Renal pelvis (tissue), 12 donors: ENCODE measurements at places on chromosomes 7 and 10. TPM values are rescaled to one million over a fixed set of nuclear protein-coding genes. Genes with fewer than 3 reads are reported as not detected.

Gene LIMK1
- polyA plus RNA-seq, result 21.3 TPM

DNA sequence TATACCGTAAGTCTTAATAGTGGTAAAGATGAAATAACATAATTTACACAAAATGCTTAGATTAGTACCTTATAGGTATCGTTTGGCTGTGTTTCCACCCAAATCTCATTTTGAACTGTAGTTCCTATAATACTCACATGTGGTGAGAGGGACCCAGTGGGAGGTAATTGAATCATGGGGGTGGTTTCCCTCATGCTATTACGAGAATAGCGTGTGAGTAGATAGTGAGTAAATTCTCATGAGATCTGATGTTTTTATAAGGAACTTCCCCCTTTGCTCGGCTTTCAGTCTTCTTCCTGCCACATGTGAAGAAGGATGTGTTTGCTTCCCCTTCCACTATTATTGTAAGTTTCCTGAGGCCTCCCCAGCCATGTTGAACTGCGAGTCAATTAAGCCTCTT, 426.3 kb upstream of the POT1 start:
- no peak for DNase-seq

- DNase-seq, result no peak
These were observed 94.5 kb downstream of the HIPK2 start for GRCh38 chr7:139683137-139683921.

DNA sequence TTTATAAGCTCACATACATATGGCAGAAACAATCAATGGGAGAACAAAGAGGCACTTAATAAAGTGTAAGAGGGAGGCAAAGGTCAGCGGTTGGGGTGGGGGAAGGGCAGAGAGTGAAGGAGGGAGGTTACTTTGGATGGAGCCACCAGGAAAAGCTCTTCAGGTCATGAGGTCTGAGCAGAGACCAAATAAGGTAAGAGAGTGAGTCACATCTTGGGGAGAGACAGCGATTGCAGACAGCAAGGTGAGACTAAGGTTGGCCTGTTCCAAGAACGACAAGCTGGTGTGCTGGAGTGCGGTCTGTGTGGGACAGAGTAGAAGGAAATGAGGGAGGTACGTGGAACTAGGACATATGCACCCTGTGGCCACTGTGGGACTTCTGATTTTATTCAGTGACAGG, 74.3 kb upstream of the TOMM7 start:
- DNase-seq, result no peak

DNA sequence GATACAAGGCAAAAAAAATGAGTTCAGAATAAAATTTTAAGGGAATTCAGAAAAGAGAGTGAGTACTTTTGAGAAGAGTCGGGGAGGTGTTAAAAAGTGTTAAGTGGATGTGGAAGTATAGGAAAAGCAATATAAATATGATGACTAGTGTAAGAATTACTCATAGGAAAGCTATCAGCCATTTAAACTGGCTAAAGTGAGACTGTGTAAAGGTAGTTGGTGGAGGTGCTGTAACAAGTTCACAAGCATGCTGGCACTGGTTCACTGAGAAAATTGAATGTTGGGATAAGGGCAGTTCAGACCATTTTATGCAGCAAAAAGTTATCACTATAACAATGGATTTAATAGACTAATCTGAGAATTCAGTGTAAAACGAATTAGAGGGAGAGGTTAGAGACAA, 179.0 kb upstream of the DKK1 start:
- DNase-seq, result no peak

DNA sequence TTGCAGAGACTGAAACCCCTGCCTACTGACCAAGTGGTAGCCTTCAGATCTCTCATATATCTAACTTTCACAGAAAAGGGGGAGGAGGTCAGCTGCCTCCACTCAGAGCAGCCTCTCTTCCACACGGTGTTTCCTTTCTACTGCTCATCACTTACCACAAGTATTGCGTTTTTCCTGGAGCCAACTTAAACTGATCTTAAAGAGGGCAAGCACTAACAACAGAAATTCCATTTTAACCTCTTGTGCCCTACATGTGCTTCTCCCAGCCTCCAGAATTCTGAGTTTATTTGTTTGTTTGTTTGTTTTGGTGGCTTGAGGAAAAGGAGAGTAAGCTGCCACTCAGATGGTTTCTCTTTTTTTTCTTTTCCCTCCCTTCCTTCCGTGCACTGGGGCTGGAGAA, 19.1 kb downstream of the SKIDA1 start:
- DNase-seq, result no peak

- DNase-seq, result no peak
These were observed 25.4 kb downstream of the TLL2 start for GRCh38 chr10:96488161-96488935.

GRCh38 chr7:157306846-157307838, 29.7 kb upstream of the DNAJB6 start:
- DNase-seq, result no peak

- DNase-seq, result no peak
These were observed 295.6 kb downstream of the CCDC3 start for GRCh38 chr10:12705943-12706342.

GRCh38 chr7:100894860-100895700, 608 bp downstream of the ACHE start:
- DNase-seq, result no peak

DNA sequence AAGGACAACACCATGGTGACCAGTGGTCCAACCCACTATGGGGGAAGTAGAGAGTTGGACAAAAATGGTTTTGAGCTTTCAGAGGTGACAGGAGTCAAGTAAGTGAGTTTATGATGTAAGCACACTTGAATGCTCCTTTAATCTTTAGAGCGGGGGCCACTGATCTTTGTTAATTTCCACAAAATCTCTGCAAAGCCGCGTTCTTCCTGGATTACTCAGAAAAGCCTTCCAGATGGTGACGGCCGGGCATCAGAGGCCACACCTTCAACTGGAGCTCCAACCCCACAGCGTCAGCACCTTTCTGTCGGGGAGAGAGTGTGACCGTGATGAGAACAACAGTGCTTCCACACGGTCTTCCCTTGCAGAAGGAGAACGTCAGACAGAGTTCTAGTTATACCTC, 35.2 kb upstream of the KLF6 start:
- no peak for DNase-seq

DNA sequence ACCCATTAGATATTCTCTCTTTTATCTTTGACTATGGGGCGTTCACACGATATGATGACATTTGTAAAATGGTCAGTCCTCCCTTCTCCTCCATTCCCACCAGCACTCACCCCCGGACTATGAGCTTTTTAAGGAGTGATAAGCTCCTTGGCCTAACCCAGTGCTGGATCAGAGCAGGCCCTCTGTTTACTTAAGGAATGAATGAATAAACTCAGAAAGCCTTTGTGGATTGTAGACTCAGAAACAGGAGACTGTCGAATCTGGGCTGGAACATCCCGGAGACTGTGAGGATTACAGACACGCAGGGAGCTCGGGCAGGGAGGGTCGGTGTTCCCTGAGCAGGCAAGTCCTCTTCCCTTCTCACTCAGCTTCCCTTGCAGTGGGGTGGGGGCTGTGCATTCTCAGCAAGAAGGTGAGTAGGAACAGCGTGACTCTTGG, 6.8 kb upstream of the ZCCHC24 start:
- no peak for DNase-seq

Gene GHRHR
- 0.35 TPM for polyA plus RNA-seq

DNA sequence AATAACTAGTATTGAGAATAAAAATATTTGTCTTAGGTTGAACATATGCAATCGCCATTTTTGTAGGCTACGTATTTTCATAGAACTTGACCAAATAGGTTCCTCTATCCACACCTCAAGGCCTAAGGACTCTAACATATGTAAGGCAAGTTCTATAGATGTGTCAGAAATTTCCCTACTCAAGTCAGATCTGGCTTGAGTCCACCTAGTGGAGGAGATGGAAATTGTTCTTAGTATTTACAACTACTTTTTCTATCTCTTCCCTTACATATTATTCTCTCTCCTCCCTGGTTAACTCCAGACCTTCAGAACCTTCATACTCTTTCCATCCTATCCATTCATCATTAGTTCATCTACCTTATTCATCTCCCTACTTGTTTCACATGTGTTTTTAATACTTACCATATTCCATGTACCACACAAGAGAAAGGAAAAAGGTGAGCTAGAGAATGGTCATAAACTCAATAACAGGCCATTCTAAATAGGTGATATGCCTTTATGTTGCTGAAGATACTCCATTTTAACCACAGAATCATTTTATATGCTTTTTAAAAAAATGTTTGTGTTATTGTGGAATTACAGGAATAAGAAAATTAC, 174.5 kb upstream of the HDAC9 start:
- peak; percentile 11 for DNase-seq

GRCh38 chr7:44329888-44330287, 4.5 kb upstream of the CAMK2B start:
- no peak for DNase-seq
